Activated T-cell treated with anti-CD3 and anti-CD28 coated beads, Interleukin-2, amount 50 U/mL, for 72 hours (primary cell): ENCODE measurements at places on chromosomes 4 and X.

GRCh38 chr4:90546114-90546513, 418.9 kb downstream of the CCSER1 start:
- no peak for DNase-seq

DNA sequence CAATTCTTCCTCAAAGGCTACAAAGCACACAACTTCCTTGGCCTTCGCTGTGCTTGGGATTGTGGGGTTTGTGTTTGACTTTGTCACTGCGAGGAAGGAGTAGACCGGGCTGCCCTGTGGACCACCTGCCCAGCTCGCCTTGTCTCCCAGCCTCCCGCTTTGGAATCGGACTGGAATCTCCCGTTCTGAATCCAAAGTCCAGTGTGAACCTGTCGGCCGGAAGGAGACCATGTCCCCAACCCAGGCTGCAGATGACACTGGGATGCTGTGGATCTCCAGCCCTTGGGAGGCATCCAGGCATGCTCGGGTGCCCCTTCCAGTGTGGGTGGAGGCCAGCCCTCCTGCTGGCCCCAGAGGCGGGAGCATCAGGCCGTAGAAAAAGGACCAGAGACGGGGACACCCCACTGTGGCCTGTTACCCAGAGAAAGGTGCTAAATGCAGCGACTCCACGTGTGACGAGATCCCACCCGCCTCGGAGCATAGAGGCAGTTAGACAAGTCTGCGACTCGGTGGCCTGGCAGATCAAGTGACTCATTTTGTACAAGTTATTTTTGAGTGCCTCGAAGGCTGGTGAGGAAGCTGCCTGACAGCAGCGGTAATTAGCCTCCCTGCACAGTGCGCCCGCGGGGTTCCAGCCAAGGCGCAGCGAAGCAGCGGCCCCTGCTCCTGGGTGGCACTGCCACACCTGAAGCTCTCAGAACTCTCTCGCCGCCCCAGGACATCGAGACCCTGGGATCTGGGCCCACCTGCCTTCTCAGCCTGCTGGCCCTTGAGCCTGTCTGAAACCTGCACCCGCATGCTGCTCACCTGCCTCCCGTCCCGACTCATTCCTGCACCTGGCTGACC, 57.5 kb downstream of the ADRA2C start:
- no peak for DNase-seq

GRCh38 chr4:171809854-171810253, 3.4 kb upstream of the GALNTL6 start:
- no peak for DNase-seq

GRCh38 chr4:139315221-139315675, 13.0 kb upstream of the NDUFC1 start:
- DNase-seq = no peak

DNA sequence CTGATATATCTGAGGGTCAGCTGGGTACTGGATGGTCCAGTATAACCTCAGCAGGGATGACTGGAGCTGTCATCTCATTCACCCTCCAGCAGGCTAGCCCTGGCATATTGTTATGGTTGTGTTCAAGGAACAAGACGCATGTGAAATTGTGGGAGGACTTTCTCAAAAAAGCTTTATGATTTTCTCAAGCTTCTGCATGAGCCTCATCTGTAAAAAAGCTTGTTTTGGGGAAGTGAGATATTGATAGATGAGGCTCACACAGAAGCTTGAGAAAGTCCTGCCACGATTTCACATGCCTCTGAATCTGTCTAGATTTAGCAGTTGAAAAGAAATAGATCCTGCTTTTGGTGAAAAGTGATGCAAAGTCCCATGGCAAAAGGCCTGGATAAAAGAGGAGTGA, 93.4 kb downstream of the SPCS3 start:
- DNase-seq = no peak

DNA sequence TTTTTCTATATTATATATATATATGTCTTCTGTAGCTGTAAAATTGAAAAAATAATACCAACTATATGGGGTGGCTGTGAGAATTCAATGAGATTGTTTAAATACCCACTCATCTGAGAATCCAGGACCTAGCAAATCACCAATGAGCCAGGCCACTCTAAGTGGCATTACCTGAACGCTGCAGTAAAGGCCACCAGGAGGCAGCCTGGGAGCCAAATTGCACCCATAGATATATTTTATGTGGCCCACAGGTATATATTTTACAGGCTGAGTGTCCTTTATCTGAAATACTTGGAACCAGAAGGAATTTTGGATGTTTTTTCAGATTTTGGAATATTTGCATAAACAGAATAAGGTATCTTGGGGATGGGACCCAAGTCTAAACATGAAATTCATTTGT, 58.2 kb upstream of the C4orf50 start:
- DNase-seq = no peak
